ENCODE measurements at places on chromosomes 1 and 21.

GRCh38 chr21:46121286-46122221 is 23.6 kb downstream of the COL6A2 start:
- DNase-seq: peak; percentile 29

DNA sequence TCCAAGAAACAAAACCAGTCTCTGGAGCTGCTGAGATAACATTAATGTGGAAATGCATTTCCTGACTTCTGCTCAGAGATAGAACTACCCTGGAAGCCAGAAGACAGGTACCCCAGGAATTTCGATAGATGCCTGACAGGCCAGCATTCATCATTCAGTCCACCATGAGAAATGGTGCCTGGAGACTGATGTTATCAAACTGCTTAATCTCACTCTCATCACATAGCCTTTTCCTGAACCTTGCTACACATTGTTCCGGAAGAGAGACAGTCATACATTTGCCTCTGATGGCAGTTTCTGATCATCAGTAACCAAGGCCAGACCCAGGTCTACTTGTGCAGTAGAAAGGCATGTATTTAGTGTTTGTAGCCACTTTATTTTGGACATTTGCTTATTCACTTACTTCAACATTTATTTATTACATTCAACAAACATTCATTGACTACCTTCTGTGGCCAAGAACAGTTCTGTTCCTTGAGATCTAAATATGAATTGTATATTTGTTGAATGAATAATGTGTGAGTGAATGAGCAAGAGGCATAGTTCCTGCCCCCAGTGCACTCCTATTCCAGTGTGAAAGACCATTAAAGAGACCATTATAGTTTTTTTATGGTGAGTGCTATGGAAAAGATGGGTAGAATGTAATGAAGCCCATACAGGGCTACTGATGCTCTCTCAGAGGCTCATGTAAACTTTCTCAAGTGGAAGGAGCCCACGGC is 485.7 kb downstream of the NUF2 start:
- no peak for DNase-seq

DNA sequence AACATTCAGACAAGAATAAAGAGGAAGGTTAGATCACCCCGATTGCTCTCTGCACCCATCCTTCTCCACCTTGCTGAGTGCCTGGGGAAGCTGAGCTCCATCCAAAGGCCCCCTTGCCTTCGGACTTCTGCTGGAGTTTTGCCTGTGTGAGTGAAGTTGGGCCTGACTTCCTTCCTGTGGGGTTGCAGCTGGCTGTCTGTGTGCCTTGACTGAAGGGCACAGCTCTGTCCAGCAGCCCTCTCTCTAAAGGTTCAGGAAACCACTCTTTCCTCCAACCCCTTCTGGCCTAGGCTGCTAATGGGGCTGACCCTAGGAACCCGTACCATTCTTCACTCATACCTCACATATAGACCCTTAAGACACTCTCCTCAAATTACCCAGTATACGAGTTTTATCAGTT is 173.4 kb upstream of the HMCN1 start:
- no peak for DNase-seq

DNA sequence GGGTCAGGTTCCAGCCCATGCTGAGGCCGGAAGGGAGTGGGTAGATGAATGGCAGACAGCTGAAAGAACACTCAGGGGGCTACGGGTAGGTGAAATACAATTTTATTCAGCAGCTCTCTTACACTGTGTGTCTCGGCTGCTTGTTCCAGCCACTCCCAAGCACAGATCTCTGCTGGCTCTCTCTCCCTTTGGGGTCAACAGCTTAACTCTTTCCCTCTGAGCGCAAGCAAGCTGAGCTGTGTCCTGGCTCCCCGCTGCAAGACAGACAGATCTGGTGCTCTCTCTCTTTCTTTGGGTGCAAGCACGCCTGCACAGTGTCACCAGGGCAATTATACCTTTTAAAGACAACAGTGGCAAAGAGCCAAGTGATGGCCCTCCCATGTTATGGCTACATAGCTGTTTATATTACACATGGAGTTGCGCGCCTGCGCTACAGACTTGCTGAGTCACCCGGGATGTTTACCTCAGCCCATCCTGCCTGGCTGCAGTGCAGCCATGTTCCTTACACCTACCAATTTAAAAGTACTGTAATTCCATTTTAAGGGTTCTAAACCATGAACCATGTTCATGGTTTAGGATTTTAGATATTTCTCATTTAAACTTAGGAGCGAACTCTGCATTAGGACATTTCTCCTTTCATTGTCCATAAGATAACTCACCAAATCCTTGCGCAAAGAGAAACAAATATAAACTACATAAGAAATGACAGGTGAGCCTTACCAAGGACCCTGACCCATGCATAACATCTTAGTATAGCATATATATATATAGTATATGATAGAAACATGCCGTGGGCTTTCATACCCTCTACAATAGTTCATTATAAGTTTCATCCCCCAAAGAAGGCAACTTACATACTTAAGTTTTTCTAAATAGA is 396.5 kb downstream of the SMYD3 start:
- DNase-seq: peak; percentile 16

DNA sequence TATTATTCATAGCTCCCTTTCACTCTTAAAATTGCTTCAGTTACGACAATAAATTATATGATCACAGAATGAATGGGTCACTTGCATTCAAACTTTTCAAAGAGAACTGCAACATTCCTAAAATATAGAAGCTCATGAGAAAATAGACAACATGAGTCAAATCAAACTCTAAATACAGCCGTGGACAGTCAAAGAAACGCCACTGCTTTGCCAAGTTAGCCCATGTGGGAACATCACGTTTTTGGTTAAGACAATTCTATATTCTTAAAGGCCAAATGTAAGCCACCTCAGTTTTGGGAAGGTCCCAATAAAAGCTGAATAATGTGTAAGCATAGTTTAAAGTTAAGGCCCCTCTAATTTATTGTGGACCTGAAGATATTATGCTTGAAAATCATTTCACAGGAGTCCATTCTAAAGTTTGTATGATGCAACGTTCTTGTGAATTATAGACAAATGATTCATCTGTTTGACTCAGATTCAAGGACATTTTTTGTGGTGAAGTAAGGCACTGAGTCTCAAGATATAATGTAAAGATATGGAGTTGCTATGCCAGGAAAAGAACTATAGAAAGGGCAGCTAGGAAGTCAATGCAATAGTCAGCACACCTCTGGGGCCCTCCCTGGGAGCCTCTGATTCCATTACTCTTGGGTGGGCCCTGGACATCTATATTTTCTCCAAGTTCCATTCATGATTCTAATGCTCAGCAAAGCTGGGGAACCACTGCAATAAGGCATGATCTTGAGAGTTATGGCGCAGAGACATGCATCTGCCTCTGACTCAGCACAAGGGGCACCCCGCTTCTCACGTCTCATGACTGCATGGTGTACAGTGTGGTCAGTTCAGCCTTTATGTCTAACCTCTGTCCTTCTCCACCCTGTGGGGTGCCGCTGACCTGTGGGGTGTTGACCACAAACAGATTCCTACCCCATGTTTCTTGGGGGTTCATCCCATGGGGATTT is 33.9 kb downstream of the ETS2 start:
- peak; percentile 97 for DNase-seq

- DNase-seq: no peak
Observed at GRCh38 chr1:17460219-17460618, 20.7 kb upstream of the RCC2 start.

DNA sequence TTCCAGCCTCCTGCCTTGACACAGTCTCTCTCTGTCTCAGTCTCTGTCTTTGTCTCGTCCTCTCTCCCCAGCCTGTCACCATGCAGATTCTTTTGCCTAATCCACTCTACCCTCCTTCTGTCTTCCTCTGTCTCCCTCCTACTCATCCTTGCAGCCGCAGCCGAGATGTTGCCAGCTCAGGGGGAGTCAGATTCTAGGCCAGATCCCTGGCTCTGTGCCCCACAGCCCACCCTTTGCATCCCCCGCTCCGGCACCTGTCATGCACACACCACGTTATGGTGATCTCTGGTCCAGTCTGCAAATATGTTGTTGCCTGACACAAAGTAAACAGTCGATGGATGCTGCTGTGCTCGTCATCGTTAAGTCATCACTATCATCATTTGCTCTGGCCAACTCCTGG is 35.5 kb upstream of the IGSF21 start:
- no peak for DNase-seq

DNA sequence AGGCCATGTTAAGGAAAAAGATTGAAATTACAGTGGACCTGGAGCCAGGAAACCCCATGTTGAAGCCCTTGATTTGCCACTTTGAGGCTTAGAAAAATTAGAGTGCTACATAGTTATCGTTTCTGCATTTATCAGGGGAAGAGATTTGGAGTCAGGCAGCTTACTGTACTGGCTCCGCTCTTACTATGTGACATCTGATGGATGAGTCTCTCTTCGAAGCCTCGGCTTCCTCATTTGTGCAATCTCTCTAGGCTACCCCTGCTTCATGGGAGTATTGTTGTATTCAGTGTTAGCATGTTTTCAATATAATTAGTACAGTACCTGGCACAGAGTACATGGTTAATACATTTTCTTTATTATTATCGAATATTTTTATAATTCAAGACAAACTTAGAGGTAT is 480.4 kb upstream of the USP24 start:
- DNase-seq: peak; percentile 67

GRCh38 chr21:21232320-21232719 is 234.1 kb downstream of the NCAM2 start:
- DNase-seq: peak; percentile 69

- peak; percentile 40 for DNase-seq
Observed at GRCh38 chr1:170200621-170201397, 55.0 kb downstream of the NTMT2 start.

All from fibroblast of mammary gland (primary cell).